Activated T-cell treated with anti-CD3 and anti-CD28 coated beads, Interleukin-2, amount 50 U/mL, for 72 hours (primary cell): ENCODE measurements at places on chromosomes 5 and 9. TPM values are rescaled to one million over a fixed set of nuclear protein-coding genes. Genes with fewer than 3 reads are reported as not detected.

Gene GFI1B
- total RNA-seq, result 0.12 TPM

Gene DDX4
- total RNA-seq, result 1.1 TPM

Gene BTNL9
- 0.55 TPM for total RNA-seq

Gene IRX2
- not detected for total RNA-seq

- no peak overlapping the region for H3K4me3 ChIP-seq
- no peaks in the 10 kb centered on the region for H3K27me3 ChIP-seq
- H3K27ac ChIP-seq, result peak overlapping the region; percentile 44
- H3K4me1 ChIP-seq, result peaks cover 18% of the 10 kb centered on the region
- peak; percentile 80 for DNase-seq
These were observed 14.4 kb upstream of the SPINK4 start for GRCh38 chr9:33225319-33226147.

DNA sequence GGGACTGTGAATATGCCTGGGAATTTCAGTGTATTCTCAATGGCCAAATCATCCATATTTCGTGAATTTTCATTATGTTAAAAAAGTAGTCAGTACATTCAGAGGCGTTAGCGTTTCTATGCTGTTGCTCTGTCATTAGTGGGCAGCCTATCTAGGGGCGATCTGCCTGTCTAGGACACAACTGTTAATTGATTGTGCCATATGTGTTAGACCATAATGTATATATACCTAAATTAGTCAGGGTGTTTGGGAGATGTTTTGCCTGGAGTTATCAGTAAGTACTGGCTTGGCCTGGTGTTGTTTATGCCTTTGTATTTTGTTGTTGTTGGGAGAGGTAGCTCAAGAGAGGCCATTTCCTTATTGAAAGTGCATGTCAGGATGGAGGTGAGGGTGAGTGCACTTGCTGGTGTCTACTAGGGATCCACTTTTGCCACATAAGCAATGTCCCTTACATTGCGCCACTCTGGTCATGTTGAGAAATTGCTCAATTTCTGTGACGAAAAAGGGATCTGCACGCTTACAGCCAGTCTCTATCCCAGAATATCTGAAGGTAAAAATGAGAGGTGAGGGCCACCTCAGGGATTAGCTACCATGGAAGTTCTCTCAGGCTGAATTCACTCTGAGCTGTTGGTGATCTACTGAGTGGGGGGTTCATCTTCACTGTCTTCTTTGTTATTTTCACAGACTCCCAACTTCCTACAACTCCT lies 123.3 kb downstream of the ST8SIA4 start:
- DNase-seq, result no peak
- H3K27ac ChIP-seq, result peak overlapping the region; percentile 93
- peaks cover 49% of the 10 kb centered on the region for H3K4me1 ChIP-seq
- H3K36me3 ChIP-seq, result peaks cover 3% of the 10 kb centered on the region

DNA sequence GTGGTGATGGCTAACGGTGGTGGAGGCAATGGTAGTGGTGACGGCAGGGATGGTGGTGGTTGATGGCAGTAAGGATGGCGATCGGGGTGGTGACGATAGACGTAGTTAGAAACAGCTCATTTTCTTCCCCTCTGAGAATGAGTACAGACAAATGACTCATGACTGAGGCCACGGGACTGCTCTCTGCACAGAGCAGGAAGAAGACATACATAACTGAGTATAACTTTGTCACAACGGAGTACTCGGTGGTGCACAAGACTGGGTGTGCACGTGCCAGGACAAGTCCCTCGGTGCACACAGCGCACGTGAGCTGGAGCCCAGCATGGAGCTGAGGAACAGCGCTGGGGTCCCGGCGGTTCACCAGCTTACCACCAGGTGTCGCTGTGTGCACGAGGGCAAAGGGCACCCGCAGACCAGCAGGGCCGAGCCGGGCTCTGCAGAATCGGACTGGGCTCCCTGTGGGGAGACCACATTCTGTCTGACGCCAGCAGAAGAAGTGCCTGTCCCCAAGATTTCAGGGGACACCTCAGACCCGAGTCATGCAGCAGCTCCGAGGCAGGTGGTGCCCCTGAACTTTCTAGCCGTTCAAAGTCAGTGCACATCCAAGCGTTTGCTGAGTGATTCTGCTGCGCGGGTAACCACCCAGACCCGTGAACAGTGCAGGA lies 188.6 kb downstream of the FSTL4 start:
- H3K4me1 ChIP-seq, result peaks cover 15% of the 10 kb centered on the region
- H3K27ac ChIP-seq, result peak overlapping the region; percentile 47
- DNase-seq, result peak; percentile 78
- no peaks in the 10 kb centered on the region for H3K36me3 ChIP-seq
- peaks cover 23% of the 10 kb centered on the region for H3K27me3 ChIP-seq
- peak overlapping the region; percentile 1 for H3K4me3 ChIP-seq

- no peaks in the 10 kb centered on the region for H3K27me3 ChIP-seq
- DNase-seq, result no peak
- peak overlapping the region; percentile 50 for H3K4me3 ChIP-seq
- peaks cover 26% of the 10 kb centered on the region for H3K36me3 ChIP-seq
- H3K27ac ChIP-seq, result peak overlapping the region; percentile 90
These were observed 36.2 kb downstream of the TNFSF8 start for GRCh38 chr9:114894206-114894605.

GRCh38 chr9:95808011-95808410 lies 67.5 kb upstream of the ERCC6L2 start:
- no peak overlapping the region for H3K27ac ChIP-seq
- H3K4me1 ChIP-seq, result peaks cover 42% of the 10 kb centered on the region

DNA sequence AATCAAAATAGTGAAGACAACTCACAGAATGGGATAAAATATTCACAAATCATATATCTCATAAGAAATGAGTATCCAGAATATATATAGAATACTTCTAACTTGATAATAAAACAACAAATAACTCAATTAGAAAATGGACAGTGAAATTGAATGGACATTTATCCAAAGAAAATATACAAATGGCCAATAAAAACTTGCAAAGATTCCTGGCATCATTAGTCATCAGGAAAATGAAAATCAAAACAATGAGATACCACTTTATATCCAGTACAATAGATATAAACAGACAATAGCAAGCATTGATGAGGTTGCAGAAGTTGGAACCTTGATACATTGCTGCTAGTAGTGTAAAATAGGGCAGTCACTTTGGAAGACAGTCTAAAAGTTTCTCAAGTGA lies 12.8 kb upstream of the TLR4 start:
- no peak overlapping the region for H3K27ac ChIP-seq
- DNase-seq, result no peak
- no peaks in the 10 kb centered on the region for H3K4me1 ChIP-seq
- peaks cover 2% of the 10 kb centered on the region for H3K36me3 ChIP-seq
- no peak overlapping the region for H3K4me3 ChIP-seq

GRCh38 chr9:89452561-89452960 lies 45.4 kb downstream of the SEMA4D start:
- H3K27me3 ChIP-seq, result no peaks in the 10 kb centered on the region
- no peak overlapping the region for H3K4me3 ChIP-seq

- peak overlapping the region; percentile 80 for H3K4me3 ChIP-seq
- peak overlapping the region; percentile 85 for H3K27ac ChIP-seq
- peaks cover 84% of the 10 kb centered on the region for H3K4me1 ChIP-seq
- peaks cover 8% of the 10 kb centered on the region for H3K36me3 ChIP-seq
These were observed 6.6 kb downstream of the RGS14 start for GRCh38 chr5:177364159-177364962.

GRCh38 chr5:122844910-122845228 lies 544 bp upstream of the SNX24 start:
- peaks cover 18% of the 10 kb centered on the region for H3K4me1 ChIP-seq
- peak overlapping the region; percentile 86 for H3K4me3 ChIP-seq
- peak; percentile 22 for DNase-seq
- peaks cover 1% of the 10 kb centered on the region for H3K36me3 ChIP-seq

DNA sequence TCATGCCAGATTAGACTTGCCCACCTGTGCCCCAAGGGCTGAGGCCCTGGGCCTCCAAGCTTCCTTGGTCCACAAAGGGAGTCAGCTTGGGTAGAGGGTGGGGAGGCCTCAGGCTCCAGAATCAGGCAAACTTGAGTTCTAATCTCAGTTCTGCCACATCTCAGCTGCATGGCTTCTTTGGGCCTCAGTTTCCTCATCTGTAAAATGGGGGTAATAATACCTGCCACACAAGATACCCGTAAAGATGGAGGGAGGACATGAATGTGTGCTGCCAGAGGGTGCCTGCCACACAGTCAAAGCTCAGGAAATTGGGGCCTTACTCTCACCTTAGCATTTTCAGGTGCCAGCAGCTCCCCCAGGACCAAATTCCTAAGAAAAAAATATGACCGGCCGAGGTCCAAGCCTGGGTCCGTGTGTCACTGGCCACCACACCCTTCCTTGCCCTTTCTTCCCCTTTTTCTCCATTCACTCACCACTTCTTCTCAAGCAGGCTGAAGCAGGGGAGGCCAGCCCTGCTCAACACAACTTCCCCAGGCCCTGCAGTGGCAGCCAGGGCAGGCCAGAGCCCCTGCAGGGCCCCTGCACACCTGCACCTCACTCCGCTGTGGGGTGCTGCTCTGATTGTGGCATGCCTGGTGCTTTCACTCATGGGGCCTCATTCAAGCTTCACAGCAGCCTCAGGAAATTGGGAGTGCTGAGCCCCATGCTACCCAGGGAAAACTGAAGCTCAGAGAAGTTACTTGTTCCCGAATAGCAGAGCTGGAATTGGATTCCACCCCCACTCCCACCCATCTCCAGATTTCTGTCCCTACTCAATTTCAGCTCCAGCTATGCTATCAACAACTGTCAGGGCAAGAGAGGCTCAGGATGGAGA lies 3.9 kb downstream of the RGS14 start:
- H3K36me3 ChIP-seq, result peaks cover 4% of the 10 kb centered on the region
- peak overlapping the region; percentile 75 for H3K4me3 ChIP-seq
- peak overlapping the region; percentile 10 for H3K27ac ChIP-seq
- peaks cover 89% of the 10 kb centered on the region for H3K4me1 ChIP-seq
- DNase-seq, result peak; percentile 45

DNA sequence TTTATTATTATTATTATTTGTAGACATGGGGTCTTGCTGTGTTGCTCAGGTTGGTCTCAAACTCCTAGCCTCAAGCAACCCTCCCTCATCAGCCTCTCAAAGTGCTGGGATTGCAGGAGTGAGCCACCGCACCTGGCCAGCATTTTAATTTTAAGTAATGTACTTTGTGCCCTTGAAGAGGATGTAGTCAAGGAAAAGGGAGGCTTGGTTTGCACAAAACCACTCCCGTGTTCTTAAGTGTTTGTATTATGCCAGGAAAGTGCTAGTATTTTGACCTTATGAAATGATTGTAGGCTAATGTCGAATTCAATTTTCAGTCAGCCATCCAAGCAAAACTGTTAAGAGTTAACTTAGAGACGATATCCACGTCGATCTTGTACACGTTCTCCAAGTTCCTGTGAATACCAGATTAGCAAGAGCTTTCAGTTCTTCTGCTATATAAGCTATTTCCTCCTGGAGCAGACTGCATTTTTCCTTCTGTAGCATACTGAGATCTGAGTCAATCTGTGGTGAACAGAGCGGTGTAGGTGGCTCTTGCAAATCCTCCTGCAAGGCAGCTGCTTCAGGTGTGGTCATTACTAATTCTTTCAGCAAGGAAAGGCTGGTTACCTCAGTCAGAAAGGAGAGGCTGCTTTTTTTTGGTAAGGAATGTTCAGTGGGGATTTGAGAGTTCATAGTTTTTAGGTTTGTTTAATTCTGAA lies 23.7 kb downstream of the CCDC171 start:
- H3K36me3 ChIP-seq, result peaks cover 2% of the 10 kb centered on the region
- H3K4me1 ChIP-seq, result no peaks in the 10 kb centered on the region
- DNase-seq, result no peak
- H3K27ac ChIP-seq, result no peak overlapping the region

DNA sequence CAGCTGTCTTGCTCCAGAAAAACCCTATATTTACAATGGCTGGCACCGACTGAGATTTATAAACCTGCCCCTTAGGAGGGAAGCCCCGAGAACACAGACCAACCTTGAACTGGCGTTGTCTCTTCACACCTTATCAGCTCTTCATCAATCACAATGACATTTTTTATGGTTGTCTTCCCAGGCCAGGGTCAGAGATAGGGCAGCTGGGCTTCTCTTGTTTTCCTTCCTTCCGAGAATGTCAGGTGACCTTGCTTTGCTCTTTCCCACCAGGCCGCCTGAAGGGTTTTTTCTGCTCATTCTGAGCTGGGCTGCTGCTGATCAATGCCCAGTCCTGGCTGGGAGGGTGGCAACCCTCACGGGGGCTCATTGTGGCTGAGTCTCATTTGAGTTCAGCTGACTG lies 619.1 kb downstream of the CCDC171 start:
- no peaks in the 10 kb centered on the region for H3K27me3 ChIP-seq
- DNase-seq, result no peak
- H3K4me3 ChIP-seq, result no peak overlapping the region
- H3K36me3 ChIP-seq, result no peaks in the 10 kb centered on the region
- H3K27ac ChIP-seq, result no peak overlapping the region
- no peaks in the 10 kb centered on the region for H3K4me1 ChIP-seq

DNA sequence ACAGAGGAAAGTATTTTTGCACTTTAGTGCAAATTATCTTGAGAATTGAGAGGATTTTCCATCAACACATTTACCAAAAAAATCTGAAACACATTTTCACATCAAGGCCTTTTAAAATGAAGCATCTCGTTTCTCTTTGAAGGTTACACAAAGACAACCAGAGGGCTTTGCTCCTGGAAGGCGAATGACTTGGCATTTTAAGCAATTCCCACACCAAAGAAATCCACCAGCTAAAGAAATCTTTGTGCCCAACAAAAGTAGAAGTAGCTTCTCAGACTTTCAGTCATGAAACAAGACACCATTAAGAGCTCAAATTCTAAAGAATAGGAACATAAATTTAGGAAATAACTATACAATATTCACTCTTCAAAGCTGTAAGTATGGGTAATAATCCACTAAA lies 59.9 kb downstream of the HABP4 start:
- no peak overlapping the region for H3K4me3 ChIP-seq
- no peak overlapping the region for H3K27ac ChIP-seq
- no peaks in the 10 kb centered on the region for H3K27me3 ChIP-seq
- no peaks in the 10 kb centered on the region for H3K36me3 ChIP-seq
- no peaks in the 10 kb centered on the region for H3K4me1 ChIP-seq

DNA sequence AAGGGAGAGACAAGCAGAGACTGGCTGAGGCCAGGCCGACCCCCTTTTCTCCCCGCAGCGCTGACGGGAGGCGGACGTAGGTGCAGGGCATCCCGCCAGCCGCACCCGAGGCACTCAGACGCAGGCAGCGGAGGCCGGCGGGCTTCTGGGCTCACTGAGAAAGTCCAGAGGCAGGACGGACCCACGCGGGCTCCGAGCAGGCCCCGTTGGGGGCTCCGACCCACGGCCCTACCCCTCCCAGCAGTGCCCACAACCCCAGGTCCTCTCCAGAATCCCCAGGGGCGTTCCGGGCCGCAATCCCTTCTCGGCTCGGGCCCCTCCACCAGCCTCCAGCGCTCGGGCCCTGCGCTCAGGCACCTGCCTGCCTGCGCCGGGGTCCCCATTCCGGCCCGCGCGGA lies 543 bp downstream of the MTMR12 start:
- H3K36me3 ChIP-seq, result peaks cover 2% of the 10 kb centered on the region
- H3K4me1 ChIP-seq, result peaks cover 42% of the 10 kb centered on the region
- H3K27me3 ChIP-seq, result no peaks in the 10 kb centered on the region
- H3K27ac ChIP-seq, result peak overlapping the region; percentile 84

- H3K4me1 ChIP-seq, result peaks cover 93% of the 10 kb centered on the region
- H3K36me3 ChIP-seq, result peaks cover 20% of the 10 kb centered on the region
- DNase-seq, result peak; percentile 60
- no peaks in the 10 kb centered on the region for H3K27me3 ChIP-seq
These were observed 47.4 kb downstream of the FNBP1 start for GRCh38 chr9:129995409-129996160.
